ENCODE measurements at places on chromosomes 6 and 20. TPM values are rescaled to one million over a fixed set of nuclear protein-coding genes. Genes with fewer than 3 reads are reported as not detected.

The RBPJL gene
- total RNA-seq: not detected

The CST4 gene
- total RNA-seq: not detected

DNA sequence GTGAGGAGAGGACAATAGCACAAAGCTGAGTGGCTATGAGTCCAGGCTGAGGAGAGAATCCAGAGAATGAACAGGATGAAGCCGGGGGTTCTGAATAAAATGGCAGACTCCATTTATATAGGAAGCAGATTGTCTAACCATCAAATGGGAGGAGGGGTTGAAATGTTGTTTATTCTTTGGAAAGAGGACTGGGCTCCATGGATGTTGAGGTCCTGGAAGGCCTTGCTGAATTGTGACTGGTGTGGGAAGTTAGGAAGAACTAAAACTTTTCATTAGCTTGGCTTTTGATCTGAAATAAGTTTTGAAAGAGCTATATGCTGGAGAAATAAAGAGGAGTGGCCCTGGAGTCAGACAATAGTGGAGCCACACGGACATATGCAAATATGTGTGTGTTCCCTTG, 647.8 kb downstream of the RNF144B start:
- DNase-seq: no peak
- no peaks in the 10 kb centered on the region for H3K4me1 ChIP-seq
- H3K36me3 ChIP-seq: no peaks in the 10 kb centered on the region
- no peak overlapping the region for H3K4me3 ChIP-seq

- H3K27ac ChIP-seq: no peak within 1 kb of the TSS
- H3K4me3 ChIP-seq: no peak within 1 kb of the TSS
- no peak for DNase-seq
- peaks cover 10% of the 10 kb centered on the region for H3K27me3 ChIP-seq
- no peaks in the 10 kb centered on the region for H3K4me1 ChIP-seq
These were observed at the start of gene HTR1E for GRCh38 chr6:86937219-86938079. Gene HTR1E (plus strand): TSS chr6:86937528. CDS start chr6:87015335, 77,807 bp downstream.

- no peaks in the 10 kb centered on the region for H3K36me3 ChIP-seq
- no peak overlapping the region for H3K4me3 ChIP-seq
- no peak for DNase-seq
- H3K4me1 ChIP-seq: no peaks in the 10 kb centered on the region
- H3K27me3 ChIP-seq: no peaks in the 10 kb centered on the region
These were observed 245.1 kb downstream of the FOXA2 start for GRCh38 chr20:22339091-22339881.

GRCh38 chr6:43776799-43777776, 7.1 kb downstream of the VEGFA start:
- no peak for DNase-seq
- H3K4me3 ChIP-seq: no peak overlapping the region
- H3K27ac ChIP-seq: no peak overlapping the region
- H3K27me3 ChIP-seq: peaks cover 10% of the 10 kb centered on the region
- no peaks in the 10 kb centered on the region for H3K36me3 ChIP-seq
- H3K4me1 ChIP-seq: peaks cover 5% of the 10 kb centered on the region

DNA sequence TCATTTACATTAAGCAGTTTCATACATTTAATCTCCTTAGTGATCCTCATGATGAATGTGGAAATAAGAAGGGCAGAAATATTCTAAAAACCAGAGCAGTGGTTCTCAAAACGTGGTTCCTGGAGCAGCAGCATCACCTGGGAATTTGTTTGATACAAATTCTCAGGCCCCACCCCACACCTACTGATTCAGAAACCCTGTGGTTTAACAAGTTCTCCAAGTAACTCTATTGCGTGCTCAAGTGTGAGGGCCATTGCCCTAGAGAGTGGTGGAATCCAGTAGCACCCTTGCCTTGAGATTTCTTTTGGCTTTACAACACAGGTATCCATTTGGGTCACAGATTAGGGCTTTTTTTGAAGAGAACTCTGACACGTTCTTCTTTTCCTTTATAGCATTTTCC, 354.6 kb upstream of the FLRT3 start:
- no peak overlapping the region for H3K27ac ChIP-seq
- H3K4me3 ChIP-seq: no peak overlapping the region

DNA sequence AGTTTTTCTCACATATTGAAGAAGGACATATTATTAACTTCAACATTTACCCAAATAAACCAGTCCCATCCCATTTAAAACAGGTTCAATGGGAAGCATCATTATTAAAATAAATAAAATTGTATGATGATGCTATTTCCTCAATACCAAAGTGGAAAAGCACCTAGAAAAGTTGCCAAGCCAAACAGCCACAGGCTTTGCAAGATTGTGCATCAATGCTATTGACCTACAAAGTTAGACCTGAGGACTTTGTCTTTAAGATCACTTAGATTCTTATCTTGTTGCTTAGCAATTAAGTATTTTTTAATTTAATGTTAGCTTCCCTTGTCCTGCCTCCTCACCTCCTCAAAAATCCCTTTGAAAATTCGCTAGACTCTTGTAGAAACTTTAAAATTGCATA, 132.1 kb downstream of the SAMD5 start:
- no peaks in the 10 kb centered on the region for H3K4me1 ChIP-seq
- DNase-seq: no peak
- H3K27ac ChIP-seq: no peak overlapping the region
- no peaks in the 10 kb centered on the region for H3K36me3 ChIP-seq

GRCh38 chr20:15638816-15639215, 934.4 kb downstream of the KIF16B start:
- no peak for DNase-seq

DNA sequence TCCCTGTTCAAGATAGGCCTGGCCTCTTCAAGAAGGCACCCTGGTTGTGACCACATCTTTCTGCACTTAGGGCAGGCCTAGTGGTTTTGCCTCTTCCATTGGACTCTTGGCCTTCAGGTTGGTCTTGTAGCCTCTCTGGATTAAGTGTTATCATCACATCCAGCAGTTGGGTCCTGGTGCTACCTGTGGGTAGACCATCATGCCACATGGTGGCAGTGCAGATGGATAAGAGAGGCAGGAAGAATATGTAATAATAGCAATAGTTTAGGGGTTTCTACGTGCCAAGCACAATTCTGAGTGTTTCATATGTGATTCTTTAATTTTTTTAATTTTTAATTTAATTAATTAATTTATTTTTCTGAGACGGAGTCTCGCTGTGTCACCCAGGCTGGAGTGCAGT, 28.5 kb upstream of the SNRPB2 start:
- no peaks in the 10 kb centered on the region for H3K36me3 ChIP-seq
- DNase-seq: peak; percentile 2
- H3K27ac ChIP-seq: no peak overlapping the region

DNA sequence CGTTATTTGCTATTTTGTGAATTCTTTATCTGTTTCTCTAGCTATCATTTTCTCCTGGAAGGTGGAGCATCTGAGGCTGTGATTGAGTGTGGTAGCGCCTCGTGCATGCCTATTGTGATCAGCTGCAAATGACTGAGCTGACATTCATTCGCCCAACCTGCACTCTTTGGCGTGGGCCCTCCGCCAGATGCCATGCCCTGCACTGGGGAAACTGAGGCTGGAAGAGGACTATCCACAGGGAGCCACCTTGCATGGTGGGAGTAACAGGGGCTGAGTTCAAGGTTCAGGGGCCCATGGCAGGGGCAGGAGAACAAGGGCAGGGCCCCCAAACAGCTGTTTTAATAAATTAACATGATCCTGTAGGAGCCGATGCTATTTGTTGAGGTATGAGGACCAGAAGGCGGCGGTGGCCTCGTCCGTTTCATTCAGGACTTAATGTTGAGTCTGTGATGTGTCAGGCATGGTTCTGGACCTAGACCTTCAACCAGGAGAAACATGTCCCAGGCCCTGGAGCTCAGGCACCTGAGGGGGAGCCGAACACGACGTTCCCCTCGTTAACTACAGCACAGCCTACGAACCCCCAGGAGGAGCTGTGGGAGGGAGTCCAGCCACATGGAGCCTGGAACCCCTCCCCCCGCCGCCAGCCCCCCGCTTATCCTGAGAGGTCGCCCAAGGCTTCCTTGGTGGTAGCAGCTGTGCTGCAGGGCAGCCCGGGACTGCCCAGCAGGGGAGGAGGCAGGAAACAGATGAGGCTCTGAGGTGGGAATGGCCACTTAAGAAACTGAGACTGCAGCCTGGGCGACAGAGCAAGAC, 242.9 kb downstream of the CDH4 start:
- H3K4me3 ChIP-seq: no peak overlapping the region
- no peak for DNase-seq
- no peaks in the 10 kb centered on the region for H3K36me3 ChIP-seq
- no peaks in the 10 kb centered on the region for H3K27me3 ChIP-seq
- H3K27ac ChIP-seq: no peak overlapping the region

- no peaks in the 10 kb centered on the region for H3K4me1 ChIP-seq
- H3K27me3 ChIP-seq: no peaks in the 10 kb centered on the region
- no peak overlapping the region for H3K4me3 ChIP-seq
- no peak for DNase-seq
- H3K27ac ChIP-seq: no peak overlapping the region
- H3K36me3 ChIP-seq: no peaks in the 10 kb centered on the region
These were observed 35.8 kb upstream of the AAR2 start for GRCh38 chr20:36200451-36200850.

- no peaks in the 10 kb centered on the region for H3K36me3 ChIP-seq
- no peak overlapping the region for H3K27ac ChIP-seq
- no peak for DNase-seq
These were observed 22.3 kb upstream of the RPP40 start for GRCh38 chr6:5025911-5026819.

DNA sequence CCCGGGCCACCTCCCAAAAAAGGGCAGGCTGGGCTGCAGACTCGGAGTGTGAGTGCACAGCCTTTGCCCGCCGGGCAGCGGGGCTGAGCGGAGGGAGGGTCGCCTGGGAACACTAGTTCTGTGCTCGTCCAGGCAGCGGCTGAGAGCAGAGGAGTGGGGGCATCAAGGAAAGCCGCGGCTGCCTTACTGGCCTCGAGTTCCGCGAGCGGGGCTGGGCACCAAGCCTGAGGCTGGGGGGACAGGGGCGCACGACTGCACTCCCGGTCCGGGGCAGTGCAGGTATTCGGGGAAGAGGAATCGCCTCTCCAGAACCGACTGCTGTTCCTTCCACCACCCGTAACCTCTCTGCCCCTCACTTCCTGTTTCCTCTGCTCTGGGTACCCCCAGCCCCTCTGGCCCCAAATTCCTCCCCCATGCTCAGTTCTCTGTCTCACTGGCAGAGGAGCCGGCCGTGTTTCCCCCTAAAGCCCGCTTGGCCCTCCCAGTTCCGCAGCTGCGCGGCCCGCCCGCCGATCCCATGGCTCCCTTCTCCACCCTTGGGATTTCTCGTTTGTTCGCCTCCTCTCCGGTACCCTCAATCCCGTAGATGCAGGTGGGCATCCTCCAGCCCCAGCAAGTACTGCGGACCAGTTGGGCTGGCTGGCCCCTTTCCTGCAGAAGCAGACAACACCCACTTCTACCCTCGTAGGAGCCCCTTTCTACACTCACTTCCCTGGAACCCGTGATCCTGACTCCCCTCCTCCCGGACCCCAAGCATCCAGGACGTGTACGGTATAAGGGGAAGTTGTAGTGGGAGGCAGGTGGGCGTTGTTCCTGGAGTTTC, 5.1 kb downstream of the RING1 start:
- H3K27ac ChIP-seq: no peak overlapping the region
- peaks cover 18% of the 10 kb centered on the region for H3K36me3 ChIP-seq
- no peak overlapping the region for H3K4me3 ChIP-seq
- peaks cover 8% of the 10 kb centered on the region for H3K27me3 ChIP-seq
- no peak for DNase-seq

GRCh38 chr6:187210-187861, 105.0 kb upstream of the DUSP22 start:
- H3K36me3 ChIP-seq: no peaks in the 10 kb centered on the region
- no peaks in the 10 kb centered on the region for H3K27me3 ChIP-seq
- no peak overlapping the region for H3K4me3 ChIP-seq
- peaks cover 20% of the 10 kb centered on the region for H3K4me1 ChIP-seq
- H3K27ac ChIP-seq: no peak overlapping the region

DNA sequence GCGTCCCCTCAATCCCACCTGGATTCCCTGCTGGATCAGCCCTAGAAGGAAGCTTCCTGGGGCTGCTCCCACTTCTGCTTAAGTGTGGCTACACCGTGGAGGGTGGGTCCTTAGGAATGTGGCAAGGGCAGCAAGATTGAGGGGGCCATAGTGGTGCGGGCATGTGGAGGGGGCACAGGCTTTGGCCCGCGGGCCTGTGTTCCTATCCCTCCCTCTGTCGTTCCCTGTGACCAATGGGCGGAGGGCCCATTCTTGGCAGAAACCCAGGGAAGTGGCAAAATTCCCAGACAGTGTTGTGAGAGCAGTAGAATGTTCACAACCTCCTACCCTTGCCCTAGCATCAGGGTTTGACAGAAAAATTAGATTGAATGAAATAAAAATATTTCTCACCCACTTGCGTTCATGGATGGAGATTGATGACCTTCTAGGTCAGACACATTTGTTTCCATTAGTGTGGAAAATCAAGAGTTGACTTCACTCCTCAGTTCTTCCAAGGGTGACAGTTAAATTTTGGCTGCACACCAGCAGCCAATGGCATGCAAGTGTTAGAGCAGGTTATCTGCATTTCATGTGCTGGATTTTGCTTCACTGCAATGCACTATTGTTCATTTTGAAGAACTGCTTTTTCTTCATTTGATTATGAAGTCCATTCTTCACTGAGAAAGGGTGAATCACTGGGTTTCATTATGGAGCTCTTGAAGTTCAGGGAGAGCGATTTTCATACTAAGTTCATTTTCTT, 49.3 kb upstream of the AHI1 start:
- no peak overlapping the region for H3K4me3 ChIP-seq
- H3K4me1 ChIP-seq: no peaks in the 10 kb centered on the region
- no peak overlapping the region for H3K27ac ChIP-seq
- H3K36me3 ChIP-seq: no peaks in the 10 kb centered on the region
- no peak for DNase-seq

DNA sequence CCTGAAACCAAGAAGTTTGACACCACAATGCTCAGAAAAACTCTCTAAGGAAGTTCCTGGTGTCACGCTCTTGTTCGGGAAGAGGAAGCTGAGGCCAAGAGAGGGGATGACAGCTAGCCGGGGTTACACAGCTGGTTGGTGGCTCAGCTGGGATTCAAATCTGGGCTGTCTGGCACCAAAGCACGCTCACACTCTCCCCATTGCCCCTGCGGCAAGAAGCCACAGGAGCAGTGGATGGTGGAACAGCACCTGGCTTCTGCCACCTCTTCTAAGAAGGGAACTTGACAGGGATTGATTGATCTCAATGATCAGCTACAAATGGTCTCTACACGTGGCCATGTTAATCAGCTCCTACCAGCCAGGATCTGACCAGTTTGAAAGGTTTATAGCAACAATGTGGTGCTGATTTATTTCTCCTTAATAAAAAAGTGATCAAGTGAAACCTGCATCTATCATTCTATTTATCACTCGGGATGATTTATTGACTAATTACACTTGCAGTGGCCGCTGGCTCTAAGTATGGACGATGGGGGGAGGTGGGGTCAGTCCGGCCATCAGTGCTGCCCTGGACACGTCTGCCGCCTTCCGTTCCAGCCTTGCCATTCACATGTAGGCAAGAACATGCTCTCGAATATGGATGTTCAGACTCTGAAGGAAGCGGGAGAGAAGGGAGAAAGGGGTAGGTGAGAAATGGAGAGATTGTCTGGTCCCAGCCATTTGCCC, 71.9 kb upstream of the TOP1 start:
- H3K4me1 ChIP-seq: no peaks in the 10 kb centered on the region
- H3K36me3 ChIP-seq: no peaks in the 10 kb centered on the region
- no peak overlapping the region for H3K27ac ChIP-seq
- no peak for DNase-seq
- H3K4me3 ChIP-seq: no peak overlapping the region
- H3K27me3 ChIP-seq: no peaks in the 10 kb centered on the region

- H3K4me3 ChIP-seq: no peak overlapping the region
- H3K27ac ChIP-seq: no peak overlapping the region
- H3K4me1 ChIP-seq: no peaks in the 10 kb centered on the region
- DNase-seq: no peak
- no peaks in the 10 kb centered on the region for H3K36me3 ChIP-seq
- H3K27me3 ChIP-seq: no peaks in the 10 kb centered on the region
These were observed 52.1 kb downstream of the YTHDF1 start for GRCh38 chr20:63163596-63164483.

All from CD4-positive, CD25-positive, alpha-beta regulatory T cell (primary cell).